Regular cardiac myocyte (primary cell): ENCODE measurements at places on chromosomes 6 and 20. TPM values are rescaled to one million over a fixed set of nuclear protein-coding genes. Genes with fewer than 3 reads are reported as not detected.

The CLPSL2 gene
- not detected in 2 replicates for total RNA-seq

The ECT2L gene
- total RNA-seq: under 0.01 TPM in 1 of 2 replicates, not detected in the other

The NINL gene
- total RNA-seq: 3.1 and 10.1 TPM in 2 replicates

The EPPIN gene
- total RNA-seq: not detected in 2 replicates

The LHFPL5 gene
- total RNA-seq: not detected in 2 replicates

The DTD1 gene
- 52.4 and 97.8 TPM in 2 replicates for total RNA-seq

The ADGB gene
- not detected in 2 replicates for total RNA-seq

The XKR7 gene
- under 0.01 TPM in 1 of 2 replicates, not detected in the other for total RNA-seq

The HTR1E gene
- not detected in 2 replicates for total RNA-seq

The TBX18 gene
- 37.5 and 49.8 TPM in 2 replicates for total RNA-seq

The HCK gene
- total RNA-seq: not detected in 2 replicates

The PLCB4 gene
- total RNA-seq: 7.1 and 7.3 TPM in 2 replicates

The ENPP3 gene
- under 0.01 TPM in 2 replicates for total RNA-seq

The COX4I2 gene
- total RNA-seq: 0.28 TPM in 1 of 2 replicates, not detected in the other

The MDFI gene
- total RNA-seq: 1.3 and 2.8 TPM in 2 replicates

The RBPJL gene
- not detected in 2 replicates for total RNA-seq

The GMNN gene
- 14.7 and 46.0 TPM in 2 replicates for total RNA-seq

The MAP7 gene
- 0.58 and 1.4 TPM in 2 replicates for total RNA-seq

The PROKR2 gene
- not detected in 2 replicates for total RNA-seq

The ZC2HC1B gene
- total RNA-seq: not detected in 2 replicates

The MMP24 gene
- 0.38 and 0.56 TPM in 2 replicates for total RNA-seq

The CCN6 gene
- not detected in 2 replicates for total RNA-seq

The PAQR8 gene
- total RNA-seq: 3.5 and 6.2 TPM in 2 replicates

The MANEA gene
- total RNA-seq: 10.9 and 17.8 TPM in 2 replicates

The KCNK15 gene
- 0.19 and 4.8 TPM in 2 replicates for total RNA-seq

The IPCEF1 gene
- total RNA-seq: under 0.01 TPM in 1 of 2 replicates, not detected in the other

The SLC17A1 gene
- not detected in 2 replicates for total RNA-seq

The CHMP4B gene
- 34.1 and 49.8 TPM in 2 replicates for total RNA-seq

The SAMD10 gene
- 0.38 and 0.56 TPM in 2 replicates for total RNA-seq

The EDN1 gene
- total RNA-seq: 46.8 and 87.4 TPM in 2 replicates

The PRR18 gene
- not detected in 2 replicates for total RNA-seq

The RIPPLY2 gene
- total RNA-seq: not detected in 2 replicates
